Astrocyte of the spinal cord (primary cell): ENCODE measurements at places on chromosomes 12 and 14.

- no peak for DNase-seq
Measured at GRCh38 chr12:50083301-50083700, 1.8 kb upstream of the SMARCD1 start.

DNA sequence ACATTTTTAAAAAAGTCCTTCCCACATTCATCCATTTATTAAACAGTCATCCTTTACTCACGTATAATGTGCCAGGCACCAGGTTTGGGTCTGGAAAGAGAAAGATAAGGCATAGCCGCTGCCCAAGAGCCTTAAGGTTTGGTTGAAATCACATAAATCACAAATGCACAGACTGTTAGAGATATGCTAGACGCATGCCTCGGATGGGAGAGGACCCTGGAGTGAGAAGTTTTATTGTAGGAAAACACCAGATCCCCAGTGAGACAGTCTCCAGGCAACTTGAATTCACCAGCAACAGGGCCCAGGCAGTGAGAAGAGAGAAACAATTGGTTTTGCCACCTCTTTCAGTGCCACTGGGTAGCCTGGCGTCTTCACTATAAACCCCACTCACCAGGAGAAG, 305.9 kb upstream of the AMIGO2 start:
- no peak for DNase-seq

DNA sequence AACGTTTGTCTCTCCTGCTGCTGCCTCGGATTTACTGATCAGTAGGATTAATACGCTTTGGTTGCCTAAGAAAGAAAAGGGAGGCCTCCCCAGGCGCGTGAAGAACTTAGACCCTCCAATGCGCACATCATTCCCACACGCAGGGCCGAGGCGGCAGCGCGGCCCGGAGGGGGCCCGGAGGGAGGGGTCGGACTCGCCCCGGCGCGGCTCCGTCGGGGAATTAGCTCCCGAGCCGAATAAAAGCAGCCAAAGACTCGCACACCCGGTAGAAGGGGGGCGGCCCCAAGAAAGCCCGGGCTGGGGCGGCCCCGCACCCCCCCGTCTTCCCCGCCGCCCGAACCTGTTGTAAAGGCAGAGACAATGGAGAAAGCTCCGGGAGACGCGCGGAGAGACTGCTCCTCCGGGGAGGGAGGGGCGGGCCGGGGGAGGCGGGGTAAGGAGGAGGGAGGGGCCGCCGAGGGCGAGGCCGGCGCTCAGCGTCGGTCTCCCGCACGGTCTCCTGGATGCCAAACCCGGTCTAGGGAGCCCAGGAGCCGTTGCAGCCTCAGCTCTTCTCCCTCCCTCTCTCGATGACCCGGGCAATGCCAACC, at the start of gene NELL2:
NELL2 (minus strand) TSS at position 362 of the 590 bp plus-strand sequence. CDS start 446 bp downstream, outside the sequence.
- peak; percentile 7 for DNase-seq

- no peak for DNase-seq
Measured at GRCh38 chr14:93693914-93694313, 94.4 kb downstream of the PRIMA1 start.

- DNase-seq: peak; percentile 72
Measured at GRCh38 chr14:100221533-100222223, 17.3 kb upstream of the YY1 start.

GRCh38 chr12:110289044-110289710, 8.1 kb downstream of the ATP2A2 start:
- no peak for DNase-seq

- DNase-seq: no peak
Measured at GRCh38 chr12:112393328-112393727, 11.1 kb upstream of the HECTD4 start.

- DNase-seq: no peak
Measured at GRCh38 chr12:70757830-70758493, 120.7 kb upstream of the PTPRB start.

DNA sequence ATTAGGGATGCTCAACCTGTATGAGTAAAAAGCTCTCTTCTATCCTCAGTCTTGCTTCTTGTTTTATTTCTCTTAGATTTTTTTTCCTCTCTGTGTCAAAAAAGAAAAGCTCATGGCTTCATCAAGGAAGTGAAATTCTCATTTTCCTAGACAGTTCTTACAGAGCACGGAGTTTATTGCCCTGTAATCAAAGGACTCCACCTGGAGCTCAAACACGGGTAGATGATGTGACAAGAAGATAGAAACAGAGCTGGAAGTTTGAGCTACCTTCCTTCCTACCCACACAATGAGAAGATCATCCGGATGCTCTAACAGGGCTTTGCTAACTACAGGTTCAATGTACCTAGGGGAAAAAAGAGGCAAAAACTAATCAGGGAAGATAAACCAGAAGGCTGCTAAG, 564.8 kb downstream of the MED13L start:
- no peak for DNase-seq

DNA sequence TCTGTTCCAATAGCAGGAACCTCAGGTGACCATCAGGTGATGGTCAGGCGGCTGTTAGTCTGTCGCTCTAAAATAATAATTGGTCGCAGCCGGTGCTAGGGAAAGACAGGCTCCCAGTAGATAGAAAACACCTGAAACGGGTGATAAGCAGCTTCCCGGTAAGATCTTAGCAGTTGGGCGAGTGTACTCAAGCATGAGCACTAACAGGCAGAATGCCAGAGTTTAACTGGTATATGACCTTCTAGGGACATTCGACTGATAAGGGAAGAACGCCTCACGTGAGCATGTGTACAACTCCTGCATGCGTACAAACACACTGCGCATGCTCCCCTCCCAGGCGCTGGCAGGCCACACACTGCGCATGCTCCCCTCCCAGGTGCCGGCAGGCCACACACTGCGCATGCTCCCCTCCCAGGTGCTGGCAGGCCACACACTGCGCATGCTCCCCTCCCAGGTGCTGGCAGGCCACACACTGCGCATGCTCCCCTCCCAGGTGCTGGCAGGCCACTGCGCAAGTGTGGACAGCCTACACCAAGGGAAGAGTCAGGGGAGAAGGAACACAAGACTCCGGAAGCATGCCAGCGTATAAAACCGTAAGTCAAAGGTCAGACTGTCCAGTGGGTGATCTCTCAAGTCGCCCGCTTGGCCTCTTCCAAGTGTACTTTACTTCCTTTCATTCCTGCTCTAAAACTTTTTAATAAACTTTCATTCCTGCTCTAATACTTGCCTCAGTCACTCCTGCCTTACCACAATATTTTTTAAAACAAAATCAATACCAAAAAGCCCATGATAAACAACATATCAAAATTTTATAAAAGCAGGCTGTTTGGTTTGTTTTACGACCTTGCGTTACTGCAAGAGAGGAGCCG, 24.5 kb downstream of the GPRC5D start:
- peak; percentile 46 for DNase-seq

- DNase-seq: no peak
Measured at GRCh38 chr12:70444903-70445302, 78.8 kb downstream of the KCNMB4 start.

- peak; percentile 64 for DNase-seq
Measured at GRCh38 chr14:72515779-72516770, 377.8 kb downstream of the DPF3 start.

GRCh38 chr12:122148657-122149056, 25.4 kb downstream of the IL31 start:
- DNase-seq: no peak

GRCh38 chr14:64705381-64706118, 1.3 kb downstream of the PLEKHG3 start:
- no peak for DNase-seq

GRCh38 chr12:67112586-67112985, 156.6 kb upstream of the CAND1 start:
- DNase-seq: no peak

DNA sequence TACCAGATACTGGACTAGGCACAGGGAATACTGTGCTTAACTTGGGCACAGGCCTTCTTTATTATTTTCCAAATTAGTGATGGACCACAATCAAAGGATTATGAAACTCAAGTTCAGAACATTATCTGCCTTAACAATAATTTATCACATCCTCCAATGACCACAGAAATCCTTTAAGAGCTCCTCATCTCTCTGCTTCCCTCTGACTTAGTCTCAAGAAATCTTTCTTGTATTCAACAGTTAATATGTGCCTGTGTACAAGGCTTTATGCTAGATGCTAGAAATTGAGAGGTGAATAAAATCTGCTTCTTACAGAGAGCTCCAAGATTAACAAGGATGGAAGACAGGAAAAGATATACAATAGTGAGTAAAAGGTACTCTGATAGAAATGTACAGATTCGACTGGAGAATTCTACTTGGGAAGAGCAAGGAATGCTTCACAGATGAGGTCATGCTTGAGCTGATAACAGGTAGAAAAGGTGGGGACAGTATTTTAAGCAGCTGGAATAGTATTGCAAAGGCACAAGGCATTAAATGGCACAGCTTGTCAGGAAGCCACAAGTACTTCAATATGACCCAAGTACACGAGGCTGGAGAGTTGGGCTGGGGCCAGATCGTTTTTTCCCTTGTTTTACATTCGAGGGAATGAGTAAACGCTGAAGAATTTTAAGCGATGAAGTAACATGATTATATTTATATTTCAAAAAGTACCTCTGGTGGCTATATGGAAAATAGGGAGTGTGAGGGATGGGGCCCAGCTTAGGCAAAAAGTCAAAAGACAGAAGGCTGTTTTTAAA, 55.1 kb upstream of the ARID2 start:
- peak; percentile 93 for DNase-seq

GRCh38 chr14:81478446-81478845, 55.2 kb downstream of the SEL1L start:
- DNase-seq: no peak

DNA sequence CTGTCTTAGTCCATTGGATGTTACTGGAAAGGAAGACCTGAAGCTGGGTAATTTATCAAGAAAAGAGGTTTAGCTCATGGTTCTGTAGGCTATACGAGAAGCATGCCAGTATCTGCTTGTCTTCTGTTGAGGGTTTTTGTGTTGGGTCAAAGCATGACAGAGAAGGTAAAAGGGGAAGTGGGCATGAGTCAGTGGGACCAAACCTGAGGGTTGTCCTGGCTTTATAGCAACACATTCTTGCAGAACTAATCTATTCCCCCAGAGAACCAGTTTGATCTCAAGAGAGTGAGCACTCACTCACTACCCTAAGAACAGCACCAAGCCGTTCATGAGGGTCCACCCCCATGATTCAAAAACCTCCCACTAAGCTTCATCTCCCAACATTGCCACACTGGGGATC, 19.0 kb upstream of the KRAS start:
- no peak for DNase-seq

DNA sequence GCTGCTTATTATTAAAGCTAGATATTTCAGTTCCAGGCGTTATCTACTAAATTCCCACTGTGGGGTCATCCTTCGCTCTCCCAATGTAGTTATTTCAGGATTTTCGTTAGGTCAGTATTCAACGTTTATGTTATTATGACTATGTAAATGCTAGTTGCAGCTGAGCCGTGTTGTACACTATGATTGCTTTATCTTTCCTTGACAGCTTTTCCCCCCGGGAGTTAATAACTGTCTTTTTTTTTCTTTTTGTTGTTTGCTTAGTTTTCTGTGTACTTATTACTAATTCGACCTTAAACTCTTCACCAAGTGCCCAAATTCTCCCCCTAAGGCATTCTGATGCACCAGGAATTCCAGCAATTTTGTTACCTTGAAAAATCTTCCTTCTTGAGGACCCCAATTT, 48.5 kb downstream of the SUDS3 start:
- DNase-seq: no peak

GRCh38 chr14:73924337-73924736, 25.6 kb downstream of the FAM161B start:
- no peak for DNase-seq

- no peak for DNase-seq
Measured at GRCh38 chr12:47870175-47870781, 34.5 kb downstream of the VDR start.

- no peak for DNase-seq
Measured at GRCh38 chr12:116959845-116960514, 49.2 kb downstream of the FBXW8 start.

- DNase-seq: no peak
Measured at GRCh38 chr14:103510724-103511693, 11.6 kb downstream of the CKB start.

DNA sequence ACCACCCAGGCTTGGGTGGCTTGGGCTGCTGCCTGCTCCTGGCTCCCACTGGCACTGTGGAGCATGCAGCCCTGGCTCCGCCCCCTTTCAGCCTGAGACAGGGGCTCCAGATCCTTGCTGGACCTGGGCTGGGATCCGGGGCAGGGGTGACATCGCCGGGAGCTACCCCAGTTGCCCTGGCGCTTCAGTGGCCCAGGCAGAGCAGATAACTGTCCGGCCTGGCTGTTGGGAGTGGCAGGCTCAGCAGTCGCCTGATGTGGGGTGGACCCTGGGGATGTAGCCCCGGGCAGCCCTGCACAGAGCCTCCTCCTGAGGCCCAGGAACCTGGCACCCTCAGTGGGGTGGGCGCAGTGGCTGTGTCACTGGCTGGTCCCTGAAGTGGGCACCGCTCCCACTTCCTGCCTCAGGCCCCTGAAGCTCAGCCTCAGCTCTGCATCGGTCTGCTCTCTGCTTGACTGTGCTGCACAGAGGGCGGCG, 57.9 kb downstream of the FUT8 start:
- DNase-seq: no peak

DNA sequence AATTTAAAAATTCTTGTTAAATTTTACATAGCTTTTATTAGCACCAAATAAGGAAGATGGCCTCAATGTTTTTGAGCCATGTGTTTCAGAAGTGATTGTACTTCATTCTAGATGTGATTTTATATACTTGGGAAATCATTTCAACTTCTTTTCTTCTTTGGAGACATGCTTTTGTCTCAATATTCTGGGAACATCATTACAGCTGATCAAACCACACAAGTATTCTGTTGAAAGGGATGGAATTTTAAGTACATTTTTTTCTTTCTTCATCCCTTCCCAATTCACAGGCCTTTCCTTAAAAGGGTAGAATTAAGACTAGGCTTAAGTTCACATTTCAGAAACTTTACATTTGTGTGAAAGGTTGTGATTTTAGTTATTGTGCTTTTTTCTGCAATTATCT, 66.4 kb downstream of the PAPOLA start:
- no peak for DNase-seq

DNA sequence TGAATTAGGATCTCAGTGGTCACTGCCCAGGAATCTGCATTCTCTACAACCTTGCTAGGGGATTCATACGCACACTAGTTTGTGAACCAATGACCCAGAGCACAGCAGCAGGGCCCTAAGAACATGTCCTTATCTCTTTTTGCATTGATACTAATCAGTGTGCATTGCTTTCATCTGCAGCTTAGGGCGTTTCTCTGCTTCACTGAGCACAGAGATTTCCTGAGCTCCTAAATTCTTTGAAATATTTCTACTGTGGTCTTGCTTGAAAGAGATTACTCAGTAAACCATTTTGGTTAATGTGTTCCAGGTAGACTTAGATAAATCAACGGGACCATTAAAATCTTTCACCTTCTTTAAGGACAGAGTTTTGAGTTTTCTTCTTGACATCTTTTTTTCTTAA, 351.3 kb upstream of the KITLG start:
- DNase-seq: no peak

DNA sequence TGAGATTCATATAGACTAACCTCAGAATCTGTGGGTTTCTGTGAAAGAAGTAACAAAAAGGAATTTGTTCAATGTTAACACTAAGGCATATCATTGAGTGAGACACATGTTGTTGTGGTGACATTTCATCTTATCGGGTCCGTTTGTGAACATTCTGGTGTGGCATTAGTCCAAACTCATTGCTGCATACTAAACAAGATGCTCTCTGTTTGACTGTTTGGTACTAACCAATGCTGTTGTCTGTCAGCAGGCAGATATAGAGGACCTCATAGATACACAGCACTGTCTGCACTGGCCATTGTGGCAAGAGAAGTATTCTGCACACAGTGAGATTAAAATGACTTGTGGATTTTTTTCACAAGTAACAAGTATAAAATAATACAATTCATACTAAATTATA, 41.2 kb downstream of the SLC25A21 start:
- no peak for DNase-seq

- DNase-seq: peak; percentile 83
Measured at GRCh38 chr12:99131751-99132199, 486.7 kb downstream of the APAF1 start.

- peak; percentile 31 for DNase-seq
Measured at GRCh38 chr12:93634416-93634815, 42.8 kb upstream of the CRADD start.
